A172 (cell line): ENCODE measurements at places on chromosomes 12 and 14.

- DNase-seq: no peak
Measured at GRCh38 chr12:45944771-45945170, 45.6 kb downstream of the SCAF11 start.

GRCh38 chr12:4050340-4050739 lies 177.1 kb upstream of the PARP11 start:
- no peak for DNase-seq

- DNase-seq: no peak
Measured at GRCh38 chr14:35072226-35072625, 26.2 kb downstream of the FAM177A1 start.

DNA sequence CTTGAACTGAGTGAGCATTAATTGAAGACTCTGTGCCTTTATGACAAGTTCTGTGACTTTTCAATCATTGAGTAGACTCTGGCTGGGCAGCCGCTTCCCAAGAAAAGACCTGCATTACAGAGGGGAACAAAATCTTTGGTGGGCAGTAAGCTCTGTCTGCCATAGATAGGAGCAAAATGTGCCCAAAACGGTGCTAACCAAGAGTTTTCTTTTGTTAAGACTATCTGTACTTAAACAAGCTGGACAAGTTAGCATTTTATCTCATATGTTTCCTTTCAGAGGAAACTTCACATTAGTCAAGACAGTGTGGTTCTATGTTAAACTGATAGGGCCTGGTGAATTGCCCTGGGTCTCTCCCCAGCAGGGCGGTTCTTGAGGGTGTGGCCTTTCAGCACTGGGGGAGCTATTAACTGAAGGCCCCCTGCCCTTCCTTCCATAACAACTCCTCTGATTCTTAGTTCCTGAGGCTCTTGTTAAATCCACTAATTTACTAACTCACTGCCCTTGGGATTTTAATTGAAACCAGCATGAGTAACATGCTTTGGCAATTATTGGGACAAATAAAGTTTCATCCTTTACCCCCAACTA lies 219.6 kb downstream of the KTN1 start:
- no peak for DNase-seq

DNA sequence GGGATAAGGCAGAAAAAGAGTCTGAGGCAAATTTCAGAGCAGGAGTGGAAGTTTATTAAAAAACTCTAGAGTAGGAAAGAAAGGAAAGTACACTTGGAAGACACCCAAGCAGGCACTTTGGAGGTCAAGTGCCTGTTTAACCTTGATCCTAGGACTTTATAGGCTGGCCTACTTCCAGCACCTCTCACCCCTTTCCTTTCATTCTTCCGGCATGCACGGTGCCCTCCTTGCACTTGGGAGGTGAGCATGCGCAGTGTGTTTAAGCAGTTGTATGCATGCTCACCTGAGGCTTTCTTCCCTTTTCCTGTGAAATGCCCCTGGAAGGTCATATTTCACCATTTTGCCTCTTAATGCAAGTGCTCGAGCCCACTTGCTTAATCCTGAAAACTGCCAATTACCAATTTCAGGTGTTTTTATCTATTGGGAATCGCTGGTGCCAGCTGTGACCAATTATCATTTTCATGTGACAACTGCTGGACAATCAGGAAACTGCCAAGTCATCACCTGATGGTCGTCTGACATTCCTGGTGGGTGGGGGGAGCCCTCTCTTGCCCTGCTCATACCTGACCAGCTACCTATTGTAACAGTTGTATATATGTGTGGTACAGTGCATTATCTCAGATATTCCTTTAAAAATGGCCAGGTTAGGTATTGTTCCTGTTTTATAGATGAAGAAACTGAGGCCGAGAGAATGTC lies 53.5 kb downstream of the SUDS3 start:
- no peak for DNase-seq

- no peak for DNase-seq
Measured at GRCh38 chr12:66119870-66120241, 10.7 kb downstream of the LLPH start.

DNA sequence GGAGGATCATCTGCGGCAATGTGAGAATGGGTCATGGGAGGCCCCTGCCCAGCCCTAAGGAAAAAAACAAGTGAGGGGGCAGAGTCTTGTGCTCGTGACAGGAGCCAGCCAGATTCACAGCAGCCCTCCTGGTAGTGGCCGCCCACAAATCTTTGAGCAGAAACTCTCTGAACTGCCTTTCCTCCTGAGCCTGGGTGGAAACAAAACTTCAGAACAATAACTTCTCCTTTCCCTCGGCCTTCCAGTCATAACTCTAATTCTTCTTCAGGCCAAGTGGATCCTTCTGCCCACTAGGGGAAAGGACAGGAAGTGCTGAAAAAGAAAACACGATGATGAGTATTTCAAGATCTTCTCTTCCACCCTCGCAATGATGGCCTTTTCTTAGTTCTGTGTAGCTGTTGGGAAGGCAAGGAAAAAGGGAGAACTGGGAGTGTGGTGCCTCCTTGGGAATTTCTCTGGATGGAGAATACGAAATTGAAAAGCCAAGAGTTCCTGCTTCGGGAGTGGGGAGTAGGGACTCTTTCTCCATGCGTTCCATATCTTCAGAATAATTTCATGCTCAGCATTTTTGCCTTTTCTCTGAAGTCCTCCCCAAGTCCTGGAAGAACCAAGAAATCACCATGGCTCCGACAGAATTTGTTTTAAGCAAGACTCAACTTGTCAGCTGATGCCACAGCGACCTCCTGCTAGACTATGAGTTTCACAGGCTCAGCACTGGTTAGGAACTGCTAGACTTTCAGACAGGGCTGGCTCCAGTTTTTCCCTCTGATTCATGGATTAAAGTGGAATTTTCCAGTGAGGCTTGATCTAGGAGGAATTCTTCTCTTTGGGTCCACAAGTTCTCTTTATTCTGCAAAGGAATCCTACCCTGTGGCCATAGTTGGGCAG lies 188.9 kb downstream of the CAND1 start:
- DNase-seq: no peak

DNA sequence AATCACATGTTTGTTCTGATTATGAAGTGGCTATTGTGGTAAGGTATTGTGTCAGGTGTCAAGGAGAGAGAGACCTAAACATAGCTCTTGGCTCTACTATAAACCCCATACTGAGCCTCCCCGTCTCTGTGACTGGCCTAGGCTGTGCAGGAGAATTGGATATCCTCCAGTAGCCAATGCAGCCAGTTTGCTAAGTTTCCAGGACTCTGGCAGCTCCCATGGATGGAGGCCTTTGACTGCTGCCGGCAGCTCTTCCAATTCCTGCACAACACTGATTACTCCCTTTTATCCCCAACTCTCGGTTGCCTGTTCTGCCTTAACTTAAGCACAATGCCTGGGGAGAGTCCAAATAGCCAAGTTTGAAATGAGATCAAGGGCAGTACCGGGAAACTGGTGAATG lies 59.3 kb downstream of the ABCC9 start:
- DNase-seq: no peak

DNA sequence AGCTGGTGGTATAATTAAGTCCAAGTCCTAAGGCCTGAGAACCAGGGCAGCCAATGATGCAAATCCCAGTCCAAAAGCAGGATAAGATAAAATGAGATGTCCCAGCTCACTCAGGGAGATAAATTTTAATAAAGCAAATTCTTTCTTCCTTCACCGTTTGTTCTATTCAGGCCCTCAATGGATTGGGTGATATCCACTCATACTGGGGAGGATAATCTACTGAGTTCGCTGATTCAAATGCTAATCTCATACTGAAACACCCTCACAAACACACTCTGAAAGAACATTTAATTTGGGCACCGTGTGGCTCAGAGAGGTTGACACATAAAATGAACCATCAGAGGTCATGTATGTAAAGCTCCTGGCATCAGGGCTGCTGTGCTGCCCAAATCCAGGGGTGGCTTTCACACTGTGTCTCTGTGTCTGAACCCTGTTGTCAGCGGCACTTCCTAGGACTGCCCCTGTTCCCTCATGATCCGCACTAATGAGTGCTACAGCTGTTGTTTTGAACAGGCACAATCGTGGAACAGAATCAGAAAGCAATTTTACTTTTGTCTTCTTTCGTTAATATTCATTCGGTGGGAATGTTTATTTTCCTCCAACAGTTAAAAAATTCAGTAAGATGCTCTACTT lies 428.5 kb upstream of the FBXO33 start:
- no peak for DNase-seq

GRCh38 chr12:99271071-99271470 lies 376.5 kb upstream of the GARIN6 start:
- DNase-seq: peak; percentile 56

DNA sequence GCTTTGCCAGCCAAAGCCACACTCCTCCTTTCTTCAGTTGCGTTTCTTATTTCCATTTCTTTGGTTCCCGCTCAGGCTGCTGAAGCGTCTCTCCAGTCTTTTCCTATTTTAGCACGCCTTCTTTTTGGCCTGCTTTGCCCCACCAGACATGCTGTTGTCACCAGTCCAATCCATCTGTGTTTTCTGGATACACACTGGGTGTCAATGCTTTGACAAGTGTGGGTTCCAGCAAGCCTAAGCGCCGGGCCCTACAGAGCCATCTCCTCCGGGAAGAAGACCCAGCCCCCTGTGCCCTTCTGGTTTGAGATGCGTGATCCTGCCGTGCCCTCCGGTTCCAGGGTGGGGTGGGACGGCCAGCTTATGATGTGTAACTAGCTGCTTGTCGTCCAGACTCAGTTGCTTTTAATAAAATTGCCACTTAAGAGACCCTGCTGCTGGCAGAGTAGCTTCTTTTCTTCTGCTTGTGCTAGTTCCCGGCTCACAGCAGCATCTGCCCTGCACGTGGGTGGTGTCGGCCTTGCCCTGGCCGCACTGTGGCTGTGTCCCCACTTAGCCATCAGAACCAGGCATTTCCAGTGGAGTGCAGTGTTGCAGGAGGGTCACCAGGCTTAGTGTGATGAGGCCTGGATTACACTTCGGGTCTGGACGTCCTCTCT lies 29.7 kb downstream of the EML1 start:
- no peak for DNase-seq

DNA sequence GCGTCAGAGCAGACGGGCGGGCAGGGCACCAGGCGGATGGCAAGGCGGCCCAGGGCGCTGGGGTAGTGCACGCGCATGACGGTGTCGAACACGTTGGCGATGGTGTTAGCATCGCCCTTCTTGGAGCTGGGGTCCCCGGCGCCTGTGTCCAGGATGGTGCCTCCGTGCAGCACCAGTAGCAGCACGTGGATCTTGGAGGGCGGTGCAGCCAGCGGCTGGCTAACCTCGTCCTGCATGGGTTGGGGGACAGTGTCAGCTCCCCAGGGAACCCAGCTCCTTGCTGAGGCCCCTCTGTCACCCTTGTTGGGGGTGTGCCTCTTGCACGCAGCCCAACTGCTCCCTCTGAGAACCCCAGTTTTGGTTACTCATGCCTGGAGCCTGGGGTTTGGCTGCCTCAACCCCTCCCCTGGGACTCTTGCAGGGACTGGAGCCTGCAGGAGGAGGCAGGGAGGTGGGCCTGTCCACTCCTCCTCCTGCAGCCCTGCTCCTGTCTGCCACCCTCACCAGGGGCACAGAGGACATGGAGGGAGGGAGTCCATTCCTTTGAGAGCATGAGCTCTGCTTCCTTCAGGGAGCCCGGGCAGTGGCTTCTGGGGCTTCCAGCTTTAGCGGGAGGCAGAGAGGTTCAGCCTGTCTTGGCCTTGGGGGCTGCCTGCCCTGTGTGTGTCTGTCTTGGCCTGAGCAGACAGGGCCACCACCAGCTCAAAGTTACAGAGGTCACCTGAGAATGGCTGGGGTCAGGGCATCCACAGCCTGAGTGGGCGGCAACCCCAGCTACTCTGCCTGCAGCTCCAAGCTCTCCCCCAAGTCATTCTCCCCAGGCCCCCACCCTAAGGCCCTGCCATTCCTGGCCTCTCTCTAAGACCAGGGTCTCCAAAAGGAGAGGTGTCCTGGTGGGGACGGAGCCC lies 17.1 kb downstream of the ARL6IP4 start:
- DNase-seq: no peak

DNA sequence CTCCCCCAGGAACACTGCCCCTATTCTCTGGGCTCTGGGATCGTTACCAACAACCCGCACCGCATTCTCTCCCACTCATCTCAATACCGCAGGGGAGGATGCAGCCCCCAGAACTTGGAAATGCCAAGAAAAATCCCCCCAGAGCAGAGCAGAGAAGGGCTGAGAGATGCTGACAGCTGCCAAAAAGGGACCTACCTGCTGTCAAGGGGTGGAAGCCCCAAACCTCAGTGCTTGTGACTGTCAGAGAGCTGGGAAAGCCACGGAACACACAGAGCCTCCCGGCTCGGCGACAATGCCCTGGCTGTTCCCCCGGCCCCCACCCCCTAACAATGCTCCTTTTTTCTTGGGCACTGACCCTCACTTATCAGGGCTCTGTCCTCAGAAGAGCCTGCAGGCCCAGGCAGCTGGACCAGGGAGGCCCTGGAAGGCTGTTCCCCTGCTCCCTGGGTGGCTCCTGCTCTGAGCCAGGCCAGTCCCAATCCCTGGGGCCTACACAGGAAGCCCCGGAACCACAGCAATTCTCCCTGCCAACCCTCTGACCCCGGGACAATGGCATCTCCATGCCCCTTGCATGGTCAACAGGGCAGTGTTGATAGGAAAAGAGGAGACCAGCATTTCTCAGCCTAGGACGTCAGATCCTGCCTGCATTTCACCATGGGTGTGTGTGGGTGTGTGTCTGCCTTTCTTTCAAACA lies 78.9 kb downstream of the ITPK1 start:
- DNase-seq: no peak

DNA sequence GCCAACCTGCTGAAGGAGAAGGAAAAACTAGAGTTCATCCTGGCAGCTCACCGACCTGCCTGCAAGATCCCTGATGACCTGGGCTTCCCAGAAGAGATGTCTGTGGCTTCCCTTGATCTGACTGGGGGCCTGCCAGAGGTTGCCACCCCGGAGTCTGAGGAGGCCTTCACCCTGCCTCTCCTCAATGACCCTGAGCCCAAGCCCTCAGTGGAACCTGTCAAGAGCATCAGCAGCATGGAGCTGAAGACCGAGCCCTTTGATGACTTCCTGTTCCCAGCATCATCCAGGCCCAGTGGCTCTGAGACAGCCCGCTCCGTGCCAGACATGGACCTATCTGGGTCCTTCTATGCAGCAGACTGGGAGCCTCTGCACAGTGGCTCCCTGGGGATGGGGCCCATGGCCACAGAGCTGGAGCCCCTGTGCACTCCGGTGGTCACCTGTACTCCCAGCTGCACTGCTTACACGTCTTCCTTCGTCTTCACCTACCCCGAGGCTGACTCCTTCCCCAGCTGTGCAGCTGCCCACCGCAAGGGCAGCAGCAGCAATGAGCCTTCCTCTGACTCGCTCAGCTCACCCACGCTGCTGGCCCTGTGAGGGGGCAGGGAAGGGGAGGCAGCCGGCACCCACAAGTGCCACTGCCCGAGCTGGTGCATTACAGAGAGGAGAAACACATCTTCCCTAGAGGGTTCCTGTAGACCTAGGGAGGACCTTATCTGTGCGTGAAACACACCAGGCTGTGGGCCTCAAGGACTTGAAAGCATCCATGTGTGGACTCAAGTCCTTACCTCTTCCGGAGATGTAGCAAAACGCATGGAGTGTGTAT lies 2.4 kb downstream of the FOS start:
- no peak for DNase-seq

DNA sequence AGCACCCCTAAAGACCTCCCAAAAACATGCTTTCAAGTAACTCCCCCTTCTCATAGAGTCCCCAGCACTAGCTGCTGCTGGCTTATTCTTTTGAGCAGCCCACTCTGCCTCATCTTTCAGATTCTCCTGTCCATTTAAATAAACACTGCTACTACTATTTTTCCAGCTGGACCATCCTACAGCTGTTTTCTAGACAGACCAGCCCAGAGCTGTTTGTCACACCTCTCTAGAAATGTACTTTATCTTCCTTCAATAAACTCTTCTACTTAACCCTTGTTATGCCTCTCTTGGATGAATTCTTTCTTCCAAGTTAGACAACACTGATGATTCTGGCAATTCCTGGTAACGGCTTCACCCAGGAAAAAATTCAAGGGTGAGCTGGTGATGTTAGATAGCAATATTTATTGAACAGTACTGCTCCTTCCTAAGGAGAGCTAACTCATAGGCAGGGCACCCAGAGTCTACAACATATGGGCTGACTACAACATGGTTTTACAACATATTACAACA lies 995.7 kb downstream of the LRFN5 start:
- DNase-seq: no peak
